ENCODE measurements at places on chromosomes 5 and 9.

- no peak for DNase-seq
Observed at GRCh38 chr9:134951994-134952393, 34.3 kb upstream of the FCN1 start.

- no peak for DNase-seq
Observed at GRCh38 chr9:129608561-129609481, 12.1 kb downstream of the C9orf50 start.

DNA sequence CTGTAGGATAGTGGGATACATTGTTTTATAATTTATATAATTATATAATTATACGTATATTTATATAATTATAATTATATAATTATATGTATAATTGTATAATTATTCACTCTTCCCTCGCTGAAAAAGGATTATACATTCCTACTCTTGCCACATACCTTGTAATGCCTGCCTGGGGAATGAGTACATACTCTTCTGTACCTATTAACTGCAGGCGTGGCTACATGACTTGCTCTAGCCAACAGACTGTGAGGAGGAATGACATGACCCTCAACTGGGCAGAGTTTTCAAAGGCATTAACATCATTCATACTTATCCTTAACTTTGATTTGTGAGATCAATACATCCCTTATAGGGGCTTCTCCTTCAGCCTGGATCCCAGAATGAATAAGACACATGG is 19.1 kb downstream of the ERMP1 start:
- no peak for DNase-seq

DNA sequence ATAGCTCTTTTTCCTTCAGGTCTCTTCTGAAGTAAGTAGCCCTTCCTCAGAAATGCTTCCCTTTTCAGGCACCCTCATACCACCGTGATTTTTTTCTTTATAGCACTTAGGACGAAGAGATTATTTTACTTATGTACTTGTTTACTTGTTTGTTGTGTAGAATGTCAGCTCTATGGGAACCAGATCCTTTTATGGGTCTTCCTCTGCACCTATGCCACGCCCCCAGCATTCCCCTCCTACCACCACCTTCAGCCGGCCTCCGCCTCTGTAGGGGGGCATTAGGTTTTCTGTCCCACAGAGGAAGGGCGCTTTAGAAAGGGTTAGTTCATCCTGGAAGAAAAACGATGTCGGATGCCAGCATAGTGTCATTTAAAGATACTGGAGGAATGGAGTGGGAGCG is 1.8 kb downstream of the CDKN2B-AS1 start:
- DNase-seq: no peak

DNA sequence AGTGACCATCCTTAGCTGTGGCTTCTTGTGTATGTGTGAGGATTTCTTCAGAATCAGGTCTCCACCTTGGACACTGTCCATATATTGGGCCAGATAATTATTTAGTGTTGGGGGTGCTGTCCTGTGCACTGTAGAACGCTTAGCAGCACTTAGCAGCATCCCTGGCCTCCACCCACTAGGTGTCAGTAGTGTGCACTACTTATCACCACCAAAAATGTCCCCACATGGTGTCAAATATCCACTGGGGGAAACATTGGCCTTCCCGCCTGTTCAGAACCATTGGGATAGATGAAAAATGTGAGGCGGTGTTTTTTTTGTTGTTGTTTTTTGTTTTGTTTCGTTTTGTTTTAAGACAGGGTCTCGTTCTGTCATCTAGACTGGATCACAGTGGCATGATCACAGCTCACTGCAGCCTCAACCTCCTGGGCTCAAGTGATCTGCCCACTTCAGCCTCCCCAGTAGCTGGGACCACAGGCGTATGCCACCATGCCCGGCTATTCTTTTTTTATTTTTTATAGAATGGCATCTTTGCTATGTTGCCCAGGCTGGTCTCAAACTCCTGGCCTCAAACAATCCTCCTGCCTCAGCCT is 67.7 kb downstream of the TENT4A start:
- no peak for DNase-seq

DNA sequence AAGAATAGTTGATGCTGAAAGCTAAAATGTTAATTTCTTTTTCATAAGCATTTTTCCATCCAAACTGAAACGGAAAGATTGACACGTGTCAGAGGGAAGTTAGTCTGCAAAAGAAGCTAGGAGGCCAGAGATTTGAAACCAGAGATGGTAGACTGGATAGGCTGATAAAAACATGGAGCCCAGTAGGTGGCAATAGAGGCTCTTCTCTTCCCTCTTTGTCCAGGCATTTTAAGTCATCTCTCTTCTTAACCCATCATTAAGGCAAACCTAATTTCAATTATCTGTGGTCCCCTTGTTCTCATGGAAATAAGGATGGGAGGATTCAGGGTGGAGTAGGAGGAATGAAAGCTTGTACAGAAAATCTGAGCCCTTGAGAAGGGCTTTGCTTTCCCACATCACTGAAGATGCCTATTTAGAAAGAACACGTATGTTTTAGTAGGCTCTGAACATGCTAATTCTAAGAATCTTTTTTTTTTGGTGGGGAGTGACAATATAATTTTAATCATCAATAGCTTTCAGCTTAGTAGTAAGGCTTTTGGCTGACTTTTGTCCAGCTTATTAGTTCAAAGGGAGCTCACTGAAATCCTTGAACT is 66.6 kb downstream of the ZNF474 start:
- no peak for DNase-seq

DNA sequence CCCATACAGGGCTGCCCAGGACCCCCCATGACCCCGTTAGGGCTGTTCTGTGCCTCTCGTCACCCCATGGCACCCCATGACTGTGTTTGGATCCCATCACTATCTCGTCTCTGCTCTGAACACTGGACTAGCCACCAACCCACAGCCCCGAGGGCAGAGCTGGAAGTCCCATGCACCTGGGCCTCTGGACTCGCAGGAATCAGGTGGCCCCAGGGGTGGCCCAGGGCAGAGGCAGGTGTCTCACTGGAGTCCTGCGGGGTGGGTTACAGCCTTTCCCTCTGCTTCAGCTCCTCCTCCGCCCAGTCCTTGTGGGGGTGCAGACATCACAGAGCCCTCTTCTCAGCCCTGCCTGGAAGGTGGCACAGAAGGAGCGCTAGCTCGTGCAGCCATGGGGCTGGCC is 79.7 kb downstream of the COL5A1 start:
- DNase-seq: no peak

GRCh38 chr5:72501488-72501887 is 5.7 kb downstream of the ZNF366 start:
- DNase-seq: no peak

- no peak for DNase-seq
Observed at GRCh38 chr9:121972501-121972981, 120.6 kb downstream of the TTLL11 start.

DNA sequence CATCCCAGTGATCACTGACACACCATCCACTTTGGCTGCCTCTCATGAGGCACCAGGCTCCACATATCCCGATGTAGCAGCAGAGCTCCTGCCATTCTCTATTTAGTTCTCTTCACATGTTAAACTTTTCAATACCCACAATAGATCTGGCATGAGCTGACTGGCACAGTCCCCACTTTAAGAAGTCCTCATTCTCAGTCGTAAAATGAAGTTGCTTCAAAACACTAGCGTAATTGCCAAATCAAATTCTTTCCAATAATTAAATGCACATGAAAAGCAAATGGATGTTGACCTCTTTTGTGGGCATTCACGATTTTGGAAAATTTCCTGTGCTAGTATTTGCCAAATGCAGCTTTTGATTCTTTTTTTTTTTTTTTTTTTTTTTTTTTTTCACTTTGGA is 32.4 kb downstream of the HAPLN1 start:
- no peak for DNase-seq

GRCh38 chr9:112863214-112863613 is 27.5 kb downstream of the SLC46A2 start:
- no peak for DNase-seq

DNA sequence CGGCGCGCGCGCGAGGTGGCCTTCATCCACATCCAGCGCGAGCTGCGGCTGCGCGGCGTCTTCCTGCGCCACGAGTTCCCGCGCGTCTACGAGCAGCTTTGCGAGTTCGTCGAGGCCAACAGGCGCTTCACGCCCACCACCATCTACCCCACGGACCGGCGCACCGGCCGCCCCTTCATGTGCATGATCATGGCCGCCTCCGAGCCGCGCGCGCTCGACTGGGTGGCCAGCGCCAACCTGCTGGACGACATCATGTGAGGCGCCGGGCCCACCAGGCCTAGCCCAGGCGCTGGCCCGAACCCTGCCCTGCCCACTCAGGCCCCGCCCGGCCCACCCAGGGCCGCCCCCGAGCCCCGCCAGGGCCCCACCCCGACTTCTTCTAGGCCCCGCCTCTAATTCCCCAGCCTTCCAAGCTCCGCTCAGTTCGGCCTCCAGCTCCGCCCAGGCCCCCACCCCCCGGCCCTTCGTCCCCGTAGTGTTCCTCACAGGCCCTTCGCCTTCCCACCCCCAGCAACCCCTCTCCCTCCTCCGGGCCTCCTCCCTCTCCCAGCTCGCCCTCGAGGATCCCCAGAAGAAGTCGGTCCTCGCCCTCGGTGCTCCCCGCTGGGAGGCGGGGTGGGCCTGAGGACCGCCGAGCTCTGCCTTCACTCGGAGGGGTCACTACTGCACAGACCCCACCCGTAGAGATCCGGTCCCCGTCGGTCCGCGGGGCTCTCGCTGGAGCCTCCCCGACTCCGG is 2.0 kb upstream of the PHPT1 start:
- DNase-seq: no peak

- DNase-seq: no peak
Observed at GRCh38 chr5:142152384-142152732, 43.8 kb downstream of the NDFIP1 start.

DNA sequence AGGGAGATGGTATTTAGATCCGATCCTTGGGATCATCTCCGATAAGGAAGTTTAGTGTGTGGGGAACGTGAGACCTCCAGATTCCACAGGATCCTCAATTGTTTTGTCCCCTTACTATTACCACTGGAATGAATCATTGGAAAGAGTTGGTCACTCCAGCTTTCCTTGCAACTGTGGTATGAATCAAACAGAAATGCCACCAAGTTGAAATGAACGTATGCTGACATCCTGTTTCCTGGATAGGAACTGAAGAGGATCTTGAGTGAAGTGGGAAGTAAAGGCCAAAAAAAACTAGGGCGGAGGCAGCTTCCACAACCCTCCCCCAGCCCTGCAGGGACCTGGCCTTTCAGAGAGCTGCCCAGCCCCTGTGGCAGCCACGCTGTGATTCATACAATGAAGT is 23.9 kb downstream of the IRX1 start:
- no peak for DNase-seq

GRCh38 chr5:146877783-146878475 is 628 bp downstream of the PPP2R2B start:
- no peak for DNase-seq

GRCh38 chr5:1190837-1191239 is 10.6 kb upstream of the SLC6A19 start:
- DNase-seq: no peak

GRCh38 chr5:174446446-174446845 is 277.9 kb upstream of the MSX2 start:
- no peak for DNase-seq

GRCh38 chr5:161676103-161676502 is 9.4 kb upstream of the GABRA6 start:
- DNase-seq: no peak

DNA sequence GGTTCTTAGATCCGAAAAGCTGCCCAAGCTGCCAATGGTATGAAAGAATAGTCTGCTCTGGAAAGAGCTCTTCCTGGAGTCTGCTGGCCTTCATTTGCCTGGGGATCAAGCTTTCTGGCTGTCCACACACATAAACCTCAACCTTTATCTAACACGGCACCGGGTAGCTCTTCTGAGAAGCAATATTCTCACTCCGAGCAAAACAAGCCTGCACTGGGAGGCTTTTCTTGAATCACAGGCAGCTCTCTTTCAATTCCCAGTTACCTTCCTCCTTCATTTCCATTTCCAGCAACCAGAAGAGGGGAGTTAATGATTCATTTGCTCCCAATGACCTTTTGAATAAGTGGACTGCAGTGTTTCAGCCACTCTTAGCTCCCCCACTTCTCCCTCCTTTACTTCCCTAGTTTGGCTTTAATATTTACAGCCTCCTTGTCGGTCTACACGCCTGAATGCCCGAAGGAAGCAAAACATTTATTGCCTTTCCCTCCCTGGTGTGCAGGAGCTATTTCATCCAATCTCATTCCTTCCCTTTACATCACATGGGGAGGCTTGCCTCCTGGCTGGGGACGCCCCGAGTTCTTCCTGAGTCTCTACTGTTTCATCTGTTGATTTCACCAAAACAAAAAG is 187.1 kb downstream of the ARHGEF28 start:
- DNase-seq: no peak

GRCh38 chr5:59207401-59207800 is 624.5 kb downstream of the RAB3C start:
- DNase-seq: no peak

DNA sequence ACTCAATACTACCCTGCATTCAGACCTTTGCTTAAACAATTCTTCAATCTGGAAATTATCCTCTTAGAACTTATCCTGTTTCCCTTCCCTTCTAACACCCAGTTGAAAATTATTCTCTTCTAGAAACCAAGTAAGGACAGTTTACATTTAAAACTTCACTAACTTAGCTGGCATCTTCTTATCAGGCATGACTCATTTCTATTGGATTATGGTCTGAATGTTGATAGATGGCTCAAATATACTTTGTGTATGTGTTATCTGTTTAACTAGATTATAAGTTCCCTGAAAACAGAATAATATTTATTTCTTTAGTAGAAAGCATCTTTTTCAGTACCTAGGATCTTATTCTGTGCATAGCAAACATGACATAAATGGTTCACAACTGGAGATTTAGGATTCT is 161.9 kb downstream of the PPP2R2B start:
- no peak for DNase-seq

DNA sequence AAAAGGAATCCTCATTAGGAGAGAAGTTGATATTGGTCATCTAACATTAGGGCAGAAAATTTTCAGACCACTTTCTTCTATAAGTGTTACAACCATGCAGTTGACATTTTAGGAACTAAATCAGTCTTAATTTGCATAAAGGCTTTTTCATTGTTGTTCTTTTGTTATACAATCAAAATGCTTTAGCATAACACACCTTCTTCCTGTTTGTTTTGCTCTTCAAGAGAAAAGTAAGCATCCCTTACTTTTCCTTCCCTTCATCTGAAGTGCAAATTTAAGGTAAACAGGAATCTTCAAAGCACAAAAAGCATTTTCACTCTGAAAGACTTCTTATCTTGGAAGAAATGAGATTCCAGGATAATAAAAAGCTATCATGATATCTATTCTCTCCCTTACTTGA is 273.6 kb downstream of the PTPRD start:
- DNase-seq: no peak

DNA sequence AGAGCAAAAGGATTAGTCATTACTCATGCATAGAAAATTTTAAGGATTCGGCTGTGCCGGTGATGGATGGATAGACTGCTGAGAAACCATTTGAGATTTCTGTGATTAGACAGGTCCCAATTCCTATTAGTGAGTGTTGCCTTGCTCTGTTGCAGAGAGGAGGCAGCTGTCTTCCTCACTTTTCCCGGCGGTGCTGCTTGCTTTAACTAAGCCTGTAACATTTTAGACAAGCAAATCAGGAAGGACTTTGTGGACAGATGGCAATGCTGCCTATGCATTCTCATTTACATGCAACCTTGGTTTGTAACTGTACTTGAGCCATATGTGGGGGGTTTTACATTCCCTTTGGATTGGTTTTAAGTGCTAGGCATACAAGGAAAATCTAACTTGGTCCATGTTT is 1176.3 kb downstream of the CDH18 start:
- DNase-seq: no peak
